Esophagus squamous epithelium (tissue), 5 donors: ENCODE measurements at places on chromosomes 1 and 21.

DNA sequence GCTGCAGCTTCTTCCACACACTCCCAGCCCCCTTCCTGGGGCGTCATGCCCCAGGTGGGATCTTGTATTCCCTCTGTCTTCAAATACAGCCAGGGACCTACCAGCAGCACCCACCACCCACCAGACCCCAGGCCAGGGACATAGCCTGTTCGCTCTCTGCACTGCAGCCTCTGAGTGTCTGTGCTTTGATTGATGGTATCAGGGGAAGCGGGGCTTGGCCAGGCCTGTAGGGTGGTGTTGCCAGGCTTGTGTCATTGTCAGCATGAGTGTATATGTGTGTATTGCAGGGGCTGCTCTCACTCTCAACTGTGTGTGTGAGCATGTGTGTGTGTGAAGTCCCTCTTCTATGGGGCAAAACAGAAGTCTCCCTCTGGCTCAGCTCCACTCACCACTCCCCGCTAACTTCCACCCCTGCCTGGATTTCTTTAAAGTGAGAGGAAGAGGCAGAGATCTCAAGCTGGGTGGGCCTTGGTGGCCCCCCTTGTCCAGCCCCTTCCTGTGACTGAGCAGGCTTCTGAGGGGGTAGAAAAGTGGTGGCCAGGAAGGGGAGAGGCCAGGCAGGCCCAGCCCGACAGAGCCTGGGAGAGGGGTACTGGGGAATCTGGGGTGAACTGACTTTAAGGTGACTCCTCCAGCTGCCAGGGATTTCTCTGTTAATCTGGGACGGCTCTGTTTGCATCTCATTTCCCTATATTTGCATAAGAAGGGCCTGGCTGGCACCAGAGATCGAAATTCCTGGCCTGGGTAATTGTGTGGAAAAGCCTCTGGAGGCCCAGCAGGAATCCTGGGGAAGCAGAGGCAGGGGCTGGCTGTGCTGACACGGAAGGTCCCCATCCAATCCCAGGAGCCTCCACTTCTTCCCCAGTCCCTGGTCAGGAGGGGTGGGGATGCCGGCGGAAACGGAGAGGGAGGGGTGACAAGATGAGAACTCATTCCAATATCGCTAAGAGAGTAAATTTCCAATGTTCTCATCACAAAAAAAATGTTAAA, 18.6 kb upstream of the ADGRB2 start:
- no peak for DNase-seq

- DNase-seq: no peak
These were observed 970 bp downstream of the TNFRSF1B start for GRCh38 chr1:12167493-12168429.

- DNase-seq: no peak
These were observed 9.8 kb upstream of the OR2T1 start for GRCh38 chr1:248393050-248393449.

- no peak for DNase-seq
These were observed 28.4 kb downstream of the EGLN1 start for GRCh38 chr1:231393668-231394067.

GRCh38 chr1:43887748-43888147, 45.9 kb upstream of the ARTN start:
- DNase-seq: no peak
